Liver (tissue), 10 donors: ENCODE measurements at places on chromosomes 13 and 19. TPM values are rescaled to one million over a fixed set of nuclear protein-coding genes. Genes with fewer than 3 reads are reported as not detected.

The TNFSF13B gene
- 11.6 TPM for total RNA-seq

- H3K36me3 ChIP-seq: no peaks in the 10 kb centered on the region
- DNase-seq: no peak
- H3K4me3 ChIP-seq: no peak overlapping the region
- no peaks in the 10 kb centered on the region for H3K27me3 ChIP-seq
Measured at GRCh38 chr13:49455007-49455398, 10.9 kb downstream of the SETDB2 start.

DNA sequence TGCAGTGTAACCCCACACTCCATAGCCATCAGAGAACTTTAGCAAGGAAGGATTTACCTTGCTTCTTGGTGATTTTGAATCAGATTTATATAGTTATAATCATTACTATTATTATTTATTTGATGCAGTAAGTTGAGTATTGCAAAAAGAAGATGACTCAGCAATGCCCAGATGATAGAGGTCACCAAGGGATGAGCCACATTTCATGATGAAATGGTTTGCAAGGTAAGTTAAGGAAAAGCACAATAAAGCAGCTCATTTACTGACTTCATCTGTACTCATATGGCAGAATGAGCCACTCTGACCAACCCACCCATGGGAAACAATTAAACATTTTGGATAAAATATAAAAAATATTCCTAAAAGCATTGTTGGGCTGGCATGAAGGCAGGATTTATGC lies 59.1 kb downstream of the AKAP11 start:
- no peak overlapping the region for H3K4me3 ChIP-seq
- no peak overlapping the region for H3K27ac ChIP-seq
- no peaks in the 10 kb centered on the region for H3K4me1 ChIP-seq
- DNase-seq: no peak
- H3K36me3 ChIP-seq: no peaks in the 10 kb centered on the region

The SPRY2 gene
- total RNA-seq: 20.1 TPM

DNA sequence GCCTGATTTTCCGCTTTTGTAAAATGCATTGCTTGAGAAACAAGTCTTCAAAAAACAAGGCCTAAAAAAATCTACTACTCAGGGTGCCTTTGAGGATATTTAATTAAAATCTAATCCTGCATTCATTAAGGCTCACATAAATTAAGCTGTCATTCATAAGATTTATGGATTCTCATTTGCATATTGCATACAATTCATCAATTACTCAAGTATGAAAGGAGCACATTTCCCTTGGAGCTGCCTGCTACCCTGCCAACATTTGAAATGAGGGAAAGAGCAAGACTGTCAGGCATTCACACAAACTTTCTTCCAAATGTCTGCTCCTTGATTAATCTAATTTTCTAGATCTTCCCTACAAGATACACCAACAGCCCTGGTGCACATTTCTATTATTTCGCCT lies 140.0 kb downstream of the DACH1 start:
- no peaks in the 10 kb centered on the region for H3K36me3 ChIP-seq
- no peak for DNase-seq
- H3K4me3 ChIP-seq: no peak overlapping the region
- H3K27ac ChIP-seq: no peak overlapping the region
- H3K27me3 ChIP-seq: no peaks in the 10 kb centered on the region
